Vagina (tissue), 2 donors: ENCODE measurements at places on chromosomes 1 and 21.
A peak's percentile ranks its signal among the peaks of the same experiment; 100 is the strongest.

DNA sequence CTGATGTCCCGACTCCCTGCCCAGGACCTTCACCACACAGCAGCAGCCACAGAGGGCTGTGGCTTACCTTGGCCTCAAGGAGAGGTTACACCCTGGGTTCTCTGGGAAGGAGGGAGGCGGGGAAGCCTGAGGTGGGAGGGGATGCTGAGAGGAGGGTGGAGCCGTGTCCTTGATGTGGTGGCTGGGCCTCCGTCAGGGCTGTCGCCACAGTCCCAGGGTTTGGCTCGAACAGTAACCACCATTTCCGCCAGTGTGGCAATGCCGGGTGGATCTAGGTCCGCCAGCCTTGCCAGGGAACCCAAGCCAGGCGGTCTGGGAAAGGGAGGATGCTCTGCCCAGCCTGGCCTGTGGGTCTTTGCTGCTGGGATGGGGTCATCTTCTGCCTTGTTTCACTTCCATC, 18.4 kb upstream of the CDCA8 start:
- H3K27me3 ChIP-seq, result no peaks in the 10 kb centered on the region
- no peak for DNase-seq
- no peak overlapping the region for H3K27ac ChIP-seq
- H3K4me3 ChIP-seq, result no peak overlapping the region
- no peaks in the 10 kb centered on the region for H3K36me3 ChIP-seq

DNA sequence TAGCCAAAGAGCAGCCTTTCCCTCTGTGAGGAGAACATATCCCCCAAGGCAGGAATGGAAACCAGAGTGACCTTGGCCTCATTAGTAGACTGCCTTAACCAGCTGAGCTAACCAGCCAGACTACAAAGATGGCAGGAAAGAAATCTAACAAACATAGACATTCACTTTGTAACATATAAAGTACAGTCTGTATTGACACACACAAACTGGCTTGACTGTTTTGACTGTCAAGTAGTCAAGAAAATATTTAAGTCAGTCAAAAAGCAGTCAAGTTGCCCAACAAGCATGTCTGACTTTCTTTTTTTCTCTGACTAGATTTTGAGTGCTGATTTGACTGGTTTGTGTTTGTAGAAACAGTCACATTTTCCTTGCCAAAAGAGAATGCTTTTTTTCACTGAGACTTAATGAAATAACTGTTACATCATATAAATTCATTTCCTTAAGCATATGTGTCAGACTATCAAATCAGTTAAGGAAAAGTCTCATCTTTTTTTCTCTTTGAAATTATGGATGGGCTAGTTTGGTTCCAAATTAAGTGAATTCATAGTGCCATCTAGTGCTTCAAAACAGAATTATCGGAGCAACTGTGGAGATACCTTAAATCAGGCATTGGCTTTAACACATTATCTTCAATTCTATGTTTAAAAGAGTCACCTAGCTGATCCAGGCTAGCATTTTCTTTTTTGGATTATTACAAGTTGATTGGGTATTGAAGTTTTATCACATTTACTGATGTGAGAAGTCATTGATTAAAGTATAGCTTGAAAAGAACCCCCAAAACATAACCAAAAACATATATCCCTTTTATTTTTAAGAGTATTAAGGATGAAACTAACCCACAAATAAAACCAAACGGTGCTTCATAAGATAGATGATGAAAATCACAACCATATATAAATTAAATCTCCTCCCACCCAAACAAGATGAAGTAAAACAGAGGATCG, 75.0 kb downstream of the ATP6V1G3 start:
- no peak overlapping the region for H3K4me3 ChIP-seq
- H3K27ac ChIP-seq, result no peak overlapping the region
- H3K27me3 ChIP-seq, result no peaks in the 10 kb centered on the region
- DNase-seq, result no peak
- no peaks in the 10 kb centered on the region for H3K4me1 ChIP-seq
- H3K36me3 ChIP-seq, result no peaks in the 10 kb centered on the region

GRCh38 chr1:15848929-15849774, 1.6 kb downstream of the SPEN start:
- H3K36me3 ChIP-seq, result no peaks in the 10 kb centered on the region
- H3K4me3 ChIP-seq, result peak overlapping the region; percentile 99
- H3K27ac ChIP-seq, result peak overlapping the region; percentile 96
- DNase-seq, result no peak

DNA sequence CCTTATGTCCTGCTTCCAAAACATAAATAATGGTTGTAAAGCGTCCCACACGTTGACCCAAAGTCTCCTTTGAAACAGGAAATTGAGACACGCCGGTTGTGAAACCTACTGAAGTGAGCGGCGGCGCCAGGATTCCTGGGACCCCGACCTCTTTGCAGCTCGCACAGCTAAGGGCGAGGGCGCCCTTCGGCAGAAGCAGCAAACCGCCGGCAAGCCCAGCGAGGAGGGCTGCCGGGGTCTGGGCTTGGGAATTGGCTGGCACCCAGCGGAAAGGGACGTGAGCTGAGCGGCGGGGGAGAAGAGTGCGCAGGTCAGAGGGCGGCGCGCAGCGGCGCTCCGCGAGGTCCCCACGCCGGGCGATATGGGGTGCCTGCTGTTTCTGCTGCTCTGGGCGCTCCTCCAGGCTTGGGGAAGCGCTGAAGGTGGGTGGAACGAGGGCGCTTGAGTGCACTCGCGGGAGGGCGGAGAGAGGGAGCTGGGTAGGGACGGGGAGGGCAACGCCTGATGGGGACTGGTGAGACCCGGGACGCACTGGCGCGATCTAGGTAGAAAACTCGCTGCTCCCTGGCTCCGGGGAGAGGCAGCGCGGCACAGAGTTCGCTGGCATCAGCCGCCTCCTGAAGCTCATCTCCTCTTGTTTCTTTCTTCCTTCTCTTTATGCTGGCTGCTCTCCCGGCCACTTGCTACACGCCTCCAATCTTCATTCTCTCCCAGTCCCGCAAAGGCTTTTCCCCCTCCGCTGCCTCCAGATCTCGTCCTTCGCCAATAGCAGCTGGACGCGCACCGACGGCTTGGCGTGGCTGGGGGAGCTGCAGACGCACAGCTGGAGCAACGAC, at the start of gene CD1D:
TSS of gene CD1D (plus strand) at position 155 of the 836 bp plus-strand sequence. CDS start at position 362, 207 bp downstream.
- H3K4me3 ChIP-seq, result peak within 1 kb of the TSS; percentile 48
- peaks cover 14% of the 10 kb centered on the region for H3K4me1 ChIP-seq
- no peak for DNase-seq
- no peaks in the 10 kb centered on the region for H3K36me3 ChIP-seq
- no peaks in the 10 kb centered on the region for H3K27me3 ChIP-seq
- H3K27ac ChIP-seq, result no peak within 1 kb of the TSS

DNA sequence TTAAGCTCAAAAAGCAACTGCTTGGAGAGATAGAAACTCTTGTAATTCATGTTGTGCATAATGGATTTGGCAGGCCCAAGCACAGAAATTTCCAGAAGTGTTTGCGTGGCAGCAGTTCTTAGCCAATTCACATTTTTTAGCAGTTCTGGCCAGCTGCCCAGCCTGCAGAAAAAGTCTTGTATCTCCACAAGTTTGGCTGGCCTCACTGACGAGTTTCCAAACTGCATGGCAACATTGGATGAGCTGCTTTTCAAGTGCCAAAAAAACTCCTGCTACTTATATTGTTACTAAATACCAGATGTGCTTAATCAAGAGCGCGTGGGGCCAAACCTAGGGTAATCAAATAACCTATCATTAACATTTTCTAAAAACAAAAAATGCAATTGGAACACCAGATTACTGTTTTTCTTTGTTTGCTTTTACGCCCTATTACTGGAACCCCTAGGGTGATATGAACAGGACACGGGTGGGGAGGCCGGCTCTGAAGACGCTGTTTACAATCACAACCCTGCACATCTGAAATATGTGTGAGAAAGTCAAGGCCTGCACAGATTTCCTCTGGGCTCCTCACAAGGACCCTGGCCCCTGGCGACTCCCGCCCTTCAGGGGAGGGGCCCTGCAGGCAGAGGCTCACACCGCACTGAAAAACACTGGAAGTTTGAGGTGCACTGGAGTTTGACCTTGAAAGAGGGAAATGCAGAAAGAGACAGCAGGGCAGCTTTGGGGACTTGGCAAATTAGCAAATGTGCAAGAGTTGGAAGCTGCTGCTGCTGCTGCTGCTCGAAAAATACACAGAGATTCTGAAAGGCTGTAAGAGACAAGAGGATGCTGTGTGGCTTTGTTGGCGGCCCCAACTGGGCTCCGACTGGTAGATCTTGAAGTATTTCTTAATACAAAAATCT, 55.2 kb upstream of the TARBP1 start:
- H3K36me3 ChIP-seq, result no peaks in the 10 kb centered on the region
- peak; percentile 98 for DNase-seq
- peaks cover 93% of the 10 kb centered on the region for H3K4me1 ChIP-seq
- no peaks in the 10 kb centered on the region for H3K27me3 ChIP-seq
- H3K27ac ChIP-seq, result peak overlapping the region; percentile 98
- no peak overlapping the region for H3K4me3 ChIP-seq

- no peak for DNase-seq
Measured at GRCh38 chr1:86466986-86467385, 1.7 kb upstream of the CLCA1 start.

DNA sequence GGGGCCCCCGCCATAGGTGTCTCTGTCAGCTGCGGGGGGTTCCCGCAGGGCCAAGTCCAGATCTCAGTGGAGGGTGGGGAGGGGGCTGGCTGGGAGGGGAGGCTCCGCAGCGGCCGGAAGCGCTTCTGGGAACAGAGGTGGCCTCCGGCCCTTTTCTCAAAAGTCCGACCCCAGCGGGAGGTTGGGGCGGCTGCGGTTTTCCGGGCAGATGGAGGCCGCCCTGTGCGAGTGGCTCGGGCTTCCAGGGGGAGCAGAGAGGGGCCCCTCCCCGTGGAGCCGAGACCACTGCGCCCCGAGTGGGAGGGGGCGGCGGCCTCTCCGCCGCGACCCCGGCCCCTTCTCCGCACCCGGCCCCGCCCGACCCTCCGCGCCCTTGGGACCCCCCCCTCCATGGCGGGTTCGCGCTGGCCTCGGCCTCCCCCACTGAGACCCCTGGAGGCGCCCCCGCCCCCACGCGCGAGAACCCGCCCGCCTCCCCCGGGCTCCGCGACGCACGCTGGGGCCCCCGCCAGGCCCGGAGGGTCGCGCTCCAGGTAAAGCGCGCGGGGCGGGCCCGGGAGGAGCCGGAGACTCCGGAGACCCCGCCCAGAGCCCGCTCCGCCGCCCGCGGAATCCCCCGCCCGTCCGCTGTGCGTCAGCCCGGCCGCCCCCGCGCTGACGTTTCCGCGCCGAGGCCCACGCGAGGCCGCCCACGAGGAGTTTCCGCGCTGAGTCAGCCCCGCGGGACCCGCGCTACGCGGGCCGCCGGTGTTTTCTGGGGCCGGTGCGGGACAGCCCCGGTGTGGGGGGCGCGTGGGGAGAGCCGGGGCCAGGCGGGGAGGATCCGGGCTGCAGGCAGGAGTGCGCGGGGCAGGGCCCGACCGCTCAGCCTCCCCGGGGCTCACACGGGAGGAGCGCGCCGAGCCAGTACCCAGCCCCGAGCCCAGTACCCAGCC, 5.2 kb downstream of the TNFRSF18 start:
- H3K36me3 ChIP-seq, result no peaks in the 10 kb centered on the region
- peak overlapping the region; percentile 53 for H3K27ac ChIP-seq
- no peak for DNase-seq
- peak overlapping the region; percentile 59 for H3K4me3 ChIP-seq
- peaks cover 20% of the 10 kb centered on the region for H3K4me1 ChIP-seq
